Caudate nucleus (tissue), 63 donors: ENCODE measurements at places on chromosomes 2 and 18.

GRCh38 chr2:80896576-80896975 lies 592.0 kb upstream of the LRRTM1 start:
- no peak for DNase-seq

DNA sequence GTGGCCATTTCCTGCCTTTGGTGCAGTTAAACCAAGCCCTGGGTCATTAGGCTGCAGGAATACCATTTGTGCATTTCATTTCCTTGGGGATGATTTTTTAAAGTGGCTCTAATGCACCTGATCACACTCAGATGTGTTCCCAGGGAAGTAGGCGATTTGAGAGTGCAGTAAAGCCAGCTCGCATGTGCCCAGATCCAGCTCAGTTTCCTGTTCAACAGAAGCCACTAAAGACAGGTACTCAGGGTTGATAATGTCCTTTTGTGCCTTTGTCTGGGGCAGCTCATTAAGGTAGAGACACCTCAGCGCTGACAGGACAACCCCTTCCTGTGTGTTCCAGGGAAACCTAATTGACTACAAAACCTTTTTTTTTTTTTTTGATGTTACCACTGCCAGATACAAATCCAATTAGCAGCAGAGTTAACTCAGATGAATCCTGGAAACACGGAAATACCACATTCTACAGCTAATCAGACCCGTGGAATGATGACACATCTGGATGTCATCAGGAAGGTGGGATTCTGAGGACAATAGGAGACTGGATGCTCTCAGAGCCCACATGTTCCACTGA lies 15.2 kb upstream of the CHRNA1 start:
- DNase-seq, result no peak

DNA sequence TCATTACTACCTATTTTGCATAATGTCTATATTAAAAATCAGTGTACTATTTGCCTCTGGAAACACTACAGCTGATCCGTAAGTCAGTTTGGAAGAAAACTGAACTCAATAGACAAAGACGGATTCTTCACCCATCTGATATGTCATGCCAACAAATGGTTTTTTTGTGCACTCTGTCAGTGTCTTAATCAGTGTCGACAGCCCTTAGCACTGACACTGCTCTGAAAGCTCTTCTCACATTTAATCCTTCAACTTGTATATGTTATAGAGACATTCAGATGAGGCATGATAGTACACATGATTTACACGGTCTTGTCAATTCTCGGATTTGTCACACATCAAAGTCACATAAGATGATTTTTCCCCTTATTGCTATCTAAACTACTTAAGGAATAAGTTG lies 347.5 kb upstream of the GALNT5 start:
- no peak for DNase-seq

- no peak for DNase-seq
Observed at GRCh38 chr2:125796784-125797183, 859.2 kb upstream of the GYPC start.

DNA sequence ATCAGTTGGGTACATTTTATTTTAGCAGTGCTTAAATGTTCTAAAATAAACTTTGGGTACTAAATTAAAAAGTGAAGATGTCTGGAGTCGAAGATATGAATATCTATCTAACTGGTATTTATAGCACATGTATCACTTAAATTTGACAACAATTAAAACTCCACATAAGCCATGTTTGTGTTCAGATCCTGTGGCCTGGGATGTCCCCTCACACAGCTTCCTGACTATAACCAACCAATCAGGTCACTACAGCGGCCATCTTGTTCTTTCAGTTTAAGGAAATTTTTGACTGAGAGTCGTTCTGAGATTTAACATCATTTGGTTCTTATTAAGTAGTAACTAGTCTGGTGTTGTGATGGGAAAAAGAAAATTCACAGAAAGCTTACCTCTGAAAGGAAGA lies 170.7 kb upstream of the NRP2 start:
- DNase-seq, result no peak

DNA sequence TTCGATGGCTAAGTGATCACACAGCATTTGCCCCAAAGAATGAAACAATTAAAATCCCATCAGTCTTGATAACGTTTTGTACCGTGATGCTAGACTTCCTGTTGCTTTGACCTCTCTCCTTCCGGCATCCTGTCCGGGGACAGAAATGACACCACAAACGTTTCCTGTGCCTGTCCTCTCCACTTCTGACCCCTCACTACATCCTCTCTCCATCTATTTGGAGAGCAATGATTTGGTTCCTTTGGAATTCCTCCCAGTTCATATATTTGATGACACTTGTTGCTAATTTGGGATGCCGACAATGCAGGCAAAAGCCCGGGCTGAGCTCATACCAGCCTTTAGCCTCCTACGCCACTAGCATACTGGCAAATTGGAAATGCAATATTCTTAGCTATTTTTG lies 151.2 kb upstream of the CCDC68 start:
- no peak for DNase-seq
